ENCODE measurements at places on chromosomes 1 and 21. TPM values are rescaled to one million over a fixed set of nuclear protein-coding genes. Genes with fewer than 3 reads are reported as not detected.

GRCh38 chr21:34858559-34858958 lies 189.8 kb downstream of the CLIC6 start:
- DNase-seq, result no peak

DNA sequence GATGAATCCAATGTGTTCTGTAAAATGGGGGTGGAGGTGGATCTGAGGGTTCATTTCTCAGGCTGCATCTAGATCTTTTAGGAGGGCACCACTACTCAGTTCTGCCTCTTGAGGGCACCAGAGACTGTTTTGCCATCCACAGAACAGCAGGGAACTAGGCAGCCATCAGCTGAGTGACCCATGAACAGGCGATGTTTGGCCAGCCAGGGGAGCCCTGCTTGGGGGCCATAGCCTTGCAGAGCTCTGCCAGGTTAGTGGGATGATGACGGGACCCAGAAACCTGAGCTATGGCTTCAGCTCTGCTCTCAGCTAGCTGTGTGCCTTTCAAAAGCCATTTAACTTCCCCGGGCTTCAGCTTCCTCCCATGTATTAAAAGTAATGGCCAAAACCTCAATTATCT lies 13.4 kb upstream of the NOS1AP start:
- no peak for DNase-seq

DNA sequence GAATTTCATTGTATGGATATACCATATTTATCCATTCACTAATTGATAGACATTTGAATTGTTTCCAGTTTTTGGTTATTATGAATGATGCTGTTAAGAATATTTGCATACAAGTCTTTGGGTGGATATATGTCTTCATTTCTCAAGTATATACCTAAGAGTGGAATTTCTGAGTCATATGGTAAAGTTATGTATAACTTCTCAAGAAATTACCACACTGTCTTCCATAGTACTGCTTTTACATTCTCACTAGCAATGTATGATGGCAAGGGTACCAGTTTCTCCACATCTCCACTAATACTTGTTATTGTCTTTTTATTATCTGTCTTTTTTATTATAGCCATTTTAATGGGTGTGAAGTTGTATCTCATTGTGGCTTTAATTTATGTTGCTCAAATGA lies 74.6 kb upstream of the TENT5C start:
- no peak for DNase-seq

DNA sequence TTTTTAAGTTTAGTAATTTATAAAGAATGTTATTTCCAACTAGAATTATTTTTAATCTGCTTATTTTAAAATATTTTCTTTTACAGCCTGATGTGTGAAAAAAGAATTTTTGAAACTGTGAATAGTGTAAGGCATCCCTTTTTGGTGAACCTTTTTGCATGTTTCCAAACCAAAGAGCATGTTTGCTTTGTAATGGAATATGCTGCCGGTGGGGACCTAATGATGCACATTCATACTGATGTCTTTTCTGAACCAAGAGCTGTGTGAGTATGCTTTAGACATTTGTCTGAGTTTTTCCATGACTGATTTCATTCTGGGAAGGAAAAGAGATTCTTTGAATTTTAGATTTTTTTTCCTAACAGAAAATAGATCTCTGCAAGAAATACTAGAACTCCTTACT lies 77.9 kb downstream of the GTF2B start:
- DNase-seq, result no peak

- DNase-seq, result no peak
Measured at GRCh38 chr1:155219592-155220031, 11.1 kb downstream of the MTX1 start.

DNA sequence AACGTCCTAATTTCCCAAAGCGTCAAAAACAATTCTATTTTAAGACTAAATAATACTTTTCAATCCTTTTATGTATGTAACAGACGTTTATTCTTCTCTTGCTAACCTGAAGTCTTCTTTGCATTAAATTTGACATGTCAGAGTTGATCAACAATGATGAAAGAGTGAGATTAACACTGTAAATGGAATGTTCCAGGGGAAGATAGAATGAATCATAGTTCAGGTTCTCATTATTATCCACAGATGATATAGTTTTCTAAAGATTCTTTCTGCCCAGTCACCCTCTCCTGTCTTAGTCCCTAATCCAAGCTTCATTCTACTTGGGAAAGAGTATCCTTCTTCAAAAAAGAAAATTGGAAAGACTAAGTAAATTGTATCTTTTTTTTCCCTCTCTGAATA lies 38.9 kb downstream of the SDCCAG8 start:
- no peak for DNase-seq

The CALML6 gene
- 281 TPM for polyA plus RNA-seq

The FNDC10 gene
- polyA plus RNA-seq, result 2.0 TPM

The BSND gene
- 0.04 TPM for polyA plus RNA-seq

DNA sequence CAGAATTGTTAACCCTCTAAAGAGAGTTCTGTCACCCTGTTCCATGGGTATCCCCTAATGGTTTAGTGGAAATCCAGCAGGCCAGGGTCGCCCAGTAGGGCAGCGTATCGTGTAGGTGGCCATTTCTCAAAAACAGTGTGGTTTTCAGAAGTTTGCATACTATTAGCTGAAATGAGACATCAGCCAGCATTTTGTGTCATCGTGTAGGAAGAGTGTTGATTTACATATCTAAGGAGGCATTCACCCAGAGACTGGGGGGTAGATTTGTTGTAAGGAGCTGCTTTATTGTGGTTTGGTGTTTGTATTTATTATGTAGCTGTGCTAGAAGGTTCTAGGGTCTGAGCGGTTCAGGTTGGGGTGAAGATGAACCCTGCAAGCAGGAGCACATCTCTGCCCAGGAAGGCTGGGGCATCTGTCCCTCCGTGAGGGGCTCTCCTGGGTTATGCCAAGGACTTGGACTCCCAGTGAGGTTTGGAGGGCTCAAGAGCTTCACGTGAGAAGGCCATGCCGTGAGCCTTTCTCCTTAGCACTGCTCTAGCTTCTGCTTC lies 174.4 kb downstream of the PGBD5 start:
- DNase-seq, result no peak

DNA sequence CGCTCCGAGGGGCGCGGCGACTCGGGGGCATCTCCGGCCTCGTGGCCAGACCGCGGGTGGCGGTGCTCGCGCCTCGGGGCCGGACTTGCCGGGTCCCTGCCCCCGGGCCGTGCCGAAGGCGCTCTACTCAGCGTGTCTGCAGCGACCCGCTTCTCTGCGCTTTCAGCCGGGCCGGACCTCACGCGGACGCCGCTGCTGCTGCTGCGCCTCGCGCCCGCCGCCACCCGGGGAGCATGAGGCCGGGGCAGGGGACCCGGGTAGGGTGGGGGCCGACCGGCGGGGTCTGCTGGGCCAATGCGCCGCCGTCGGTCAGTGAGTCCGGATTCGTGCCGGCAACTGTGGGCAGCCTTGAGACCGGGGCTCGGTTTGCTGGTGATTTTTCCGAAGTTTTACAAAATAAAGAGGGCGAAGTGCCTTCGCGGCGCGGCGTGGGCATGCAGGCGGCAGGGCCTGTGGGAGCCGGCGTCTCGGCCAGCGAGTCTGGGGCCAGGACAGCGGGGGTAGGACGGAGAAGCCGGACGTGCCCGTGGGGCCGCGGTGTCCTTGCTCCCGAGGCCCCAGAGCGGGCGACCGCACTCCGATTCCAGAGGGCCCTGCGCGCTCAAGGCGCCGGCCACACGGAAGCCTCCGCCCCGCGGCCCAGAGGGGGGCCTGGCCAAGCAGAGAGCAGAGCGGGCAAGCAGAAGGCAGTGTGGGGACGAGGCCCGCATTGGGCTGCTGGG lies 749 bp downstream of the FAM163A start:
- DNase-seq, result no peak

GRCh38 chr1:98940722-98941079 lies 64.0 kb downstream of the PLPPR5 start:
- DNase-seq, result no peak

The SH2D1B gene
- polyA plus RNA-seq, result 0.71 TPM

- DNase-seq, result no peak
Measured at GRCh38 chr1:110088739-110089316, 18.4 kb upstream of the ALX3 start.

The ATAD3C gene
- 0.30 TPM for polyA plus RNA-seq

The TMEM234 gene
- 7.3 TPM for polyA plus RNA-seq

The GPR61 gene
- polyA plus RNA-seq, result 1.6 TPM

DNA sequence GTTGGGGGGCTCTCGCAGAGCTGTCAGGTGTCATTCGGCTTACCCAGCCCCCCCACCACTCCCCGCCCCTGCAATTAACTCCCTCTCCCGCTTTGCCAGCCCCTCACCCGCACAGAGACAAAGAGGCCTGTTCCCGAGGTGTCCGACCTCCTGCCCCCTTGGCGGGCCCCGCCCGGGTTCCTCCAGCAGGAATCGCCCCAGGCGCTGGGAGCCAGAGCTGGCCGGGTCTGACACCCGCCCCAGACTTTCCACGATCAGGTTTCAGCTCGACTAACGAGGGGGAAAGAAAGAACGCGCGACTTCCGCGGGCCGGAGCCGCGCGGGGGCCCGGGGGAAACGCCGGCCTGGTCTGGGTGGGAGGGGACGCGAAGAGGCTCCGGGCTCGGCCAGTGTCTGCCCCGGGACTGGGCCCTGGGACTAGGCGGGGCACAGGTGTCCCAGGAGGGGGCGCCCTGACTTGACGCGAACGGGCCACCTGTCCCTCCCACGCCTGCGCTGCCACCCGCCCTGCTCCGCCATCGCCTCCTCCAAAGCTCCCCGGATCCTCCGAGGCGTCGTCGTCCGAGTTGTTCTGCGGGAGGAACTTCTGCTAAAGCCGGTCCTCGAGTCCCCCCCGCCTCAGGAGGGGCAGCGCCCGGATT lies 36.4 kb upstream of the HHAT start:
- peak; percentile 38 for DNase-seq

DNA sequence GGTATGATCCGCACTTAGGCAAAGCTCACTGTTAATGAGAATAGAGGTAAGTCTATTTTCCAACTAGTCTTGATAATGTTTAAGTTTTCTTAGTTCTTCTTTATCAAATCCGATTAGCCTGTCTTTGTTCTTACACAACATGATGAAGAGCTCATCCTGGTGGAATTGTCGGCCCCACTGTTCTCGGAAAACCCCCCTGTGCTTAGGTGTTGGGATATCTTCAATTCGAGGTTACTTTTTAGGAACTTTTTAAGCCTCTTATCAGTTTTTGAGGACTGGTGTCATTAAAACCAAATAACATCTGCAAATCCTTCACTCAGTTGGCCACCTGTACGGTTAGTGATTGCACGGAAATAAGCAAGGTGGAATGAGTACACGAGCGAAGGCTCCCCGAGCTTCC lies 60.7 kb upstream of the KIF26B start:
- DNase-seq, result no peak

- DNase-seq, result no peak
Measured at GRCh38 chr1:94954263-94955220, 27.6 kb upstream of the CNN3 start.

DNA sequence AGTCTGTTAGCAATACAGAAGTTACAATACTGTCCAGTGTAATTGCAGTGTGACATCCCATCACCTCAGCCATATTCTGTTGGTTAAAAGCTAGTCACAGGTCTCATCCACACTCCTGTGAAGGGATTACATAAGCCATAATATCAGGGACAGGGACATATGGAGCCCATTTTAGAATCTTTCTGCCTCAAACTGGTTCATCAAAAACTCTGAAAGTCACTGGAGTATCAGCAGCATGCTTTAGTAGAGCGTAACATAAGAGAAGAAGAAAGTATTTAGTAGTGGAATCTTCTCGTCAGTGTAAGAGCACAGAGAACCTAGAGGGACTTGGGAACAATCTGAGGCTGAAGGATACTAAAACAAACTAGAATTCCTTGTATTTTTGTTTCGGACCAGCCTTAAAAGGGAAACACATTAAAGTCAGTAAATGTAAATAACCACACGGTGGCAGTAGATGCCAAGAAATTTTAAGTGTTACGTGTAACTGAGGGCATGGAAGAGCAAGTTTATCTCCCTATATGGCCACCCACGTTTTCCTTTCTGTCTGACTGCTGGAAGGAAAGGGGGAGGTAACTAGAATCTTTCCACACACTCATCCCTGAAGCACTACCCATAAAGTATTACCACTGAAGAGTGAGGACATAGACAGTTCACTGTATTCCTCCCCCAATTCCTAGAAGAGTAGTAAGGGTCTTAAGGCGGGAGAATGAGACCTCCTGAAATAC lies 41.6 kb upstream of the AGL start:
- peak; percentile 89 for DNase-seq

The DNASE2B gene
- not detected for polyA plus RNA-seq

GRCh38 chr1:6260961-6261614 lies at the start of gene GPR153:
GPR153 (minus strand) TSS chr1:6261098; CDS start chr1:6254905, 6,193 bp downstream.
- no peak for DNase-seq

DNA sequence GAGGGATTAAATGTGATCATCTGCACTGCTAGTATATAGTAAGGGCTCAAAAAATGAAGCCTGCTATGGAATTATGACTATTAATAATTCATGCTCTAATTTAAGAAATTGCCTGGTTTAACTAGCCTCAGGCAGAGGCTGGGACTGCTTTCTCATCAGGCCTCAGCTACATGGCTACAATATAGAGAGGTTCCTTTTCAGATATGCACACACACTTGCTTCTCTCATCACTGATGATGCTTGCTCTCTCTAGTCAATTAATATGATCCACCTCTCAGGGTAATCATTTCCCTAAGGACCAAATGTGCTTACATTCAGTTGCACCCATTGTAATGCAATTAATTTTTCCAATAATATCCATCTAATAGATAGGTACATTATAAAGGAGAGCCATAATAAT lies 324.9 kb upstream of the ST6GALNAC5 start:
- no peak for DNase-seq

GRCh38 chr21:34938089-34938764 lies 110.9 kb downstream of the RUNX1 start:
- DNase-seq, result no peak

The CHRM3 gene
- polyA plus RNA-seq, result 1.8 TPM

- DNase-seq, result no peak
Measured at GRCh38 chr1:226643611-226644540, 95.2 kb downstream of the ITPKB start.

DNA sequence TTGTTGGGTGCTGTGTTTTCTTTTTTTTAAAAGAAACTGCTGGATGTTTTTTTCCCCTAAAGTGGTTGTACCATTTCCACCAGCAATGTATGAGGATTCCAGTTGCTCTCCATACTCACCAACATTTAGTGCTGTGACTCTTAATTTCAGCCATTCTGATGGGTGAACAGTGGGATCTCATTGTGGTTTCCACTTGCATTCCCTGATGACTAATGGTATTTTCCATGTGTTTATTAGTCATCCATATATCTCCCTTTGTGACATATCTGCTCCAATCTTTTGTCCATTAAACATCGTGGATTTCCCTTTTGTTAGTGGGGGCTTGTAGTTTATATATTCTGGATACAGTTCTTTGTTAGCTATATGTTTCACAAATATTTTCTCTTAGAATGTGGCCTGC lies 206.0 kb downstream of the CAMTA1 start:
- DNase-seq, result no peak

The KCNJ6 gene
- polyA plus RNA-seq, result 2.1 TPM

- no peak for DNase-seq
Measured at GRCh38 chr1:53133261-53134041, 9.0 kb downstream of the SLC1A7 start.
